ENCODE measurements at places on chromosomes 13 and 19.

DNA sequence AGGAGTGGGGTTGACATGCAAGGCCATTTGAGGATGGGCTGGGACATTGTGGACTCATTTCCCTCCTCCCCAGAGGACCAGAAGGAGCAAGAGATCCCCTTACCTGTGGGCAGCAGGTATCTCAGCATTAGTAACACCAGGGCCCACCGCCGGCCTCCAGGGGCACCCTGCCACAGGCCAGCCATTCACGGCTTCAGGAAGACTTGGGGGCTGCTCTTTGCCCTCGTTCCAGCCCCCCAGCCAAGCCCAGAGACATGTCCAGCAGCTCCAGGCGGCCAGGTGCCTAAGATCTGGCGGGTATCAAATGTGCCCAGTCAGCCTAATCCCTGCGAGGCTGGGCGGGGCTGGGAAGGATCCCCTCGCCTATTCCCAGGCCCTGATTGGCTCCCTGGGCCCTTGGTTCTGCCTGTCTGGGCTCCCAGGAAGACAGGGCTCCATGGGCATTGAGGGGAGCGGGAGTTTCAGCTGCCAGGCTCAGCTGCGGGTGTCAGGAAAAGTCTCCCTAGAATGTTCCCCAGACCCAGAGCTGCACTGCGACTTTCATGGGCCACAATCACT is 21.3 kb upstream of the OR1M1 start:
- DNase-seq = no peak

DNA sequence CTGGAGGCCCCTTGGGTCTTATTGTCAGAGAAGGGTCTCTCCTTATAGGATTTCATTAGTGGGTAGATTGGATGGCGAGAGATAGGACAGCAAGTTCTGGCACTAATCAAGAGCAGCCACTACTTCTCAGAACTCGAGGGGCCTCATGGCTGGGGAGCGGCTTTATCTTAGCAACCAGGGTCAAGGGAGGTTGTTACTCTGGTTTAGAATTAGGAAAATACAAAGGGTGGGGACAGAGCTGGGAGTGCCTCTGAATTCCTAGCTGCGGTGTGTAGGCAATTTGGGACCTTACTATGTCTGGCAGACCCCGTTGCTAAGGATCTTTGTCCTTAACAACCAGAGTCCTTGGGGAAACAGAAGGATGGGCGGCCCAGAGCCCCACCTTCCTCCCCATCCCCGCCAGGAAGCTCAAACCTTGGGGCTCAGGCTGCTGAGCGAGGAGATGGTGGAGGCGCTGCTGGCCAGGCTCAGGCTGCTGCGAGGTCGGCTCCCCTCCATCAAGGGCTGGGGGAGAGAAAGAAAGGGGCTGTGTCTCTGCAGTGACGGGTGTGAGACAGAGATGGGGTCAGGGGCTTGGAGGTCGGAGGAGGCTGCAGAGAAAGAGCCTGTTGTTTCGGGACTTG is 1.2 kb downstream of the PLEKHA4 start:
- DNase-seq = peak; percentile 15

GRCh38 chr13:112172017-112172416 is 105.1 kb downstream of the SOX1 start:
- DNase-seq = no peak

DNA sequence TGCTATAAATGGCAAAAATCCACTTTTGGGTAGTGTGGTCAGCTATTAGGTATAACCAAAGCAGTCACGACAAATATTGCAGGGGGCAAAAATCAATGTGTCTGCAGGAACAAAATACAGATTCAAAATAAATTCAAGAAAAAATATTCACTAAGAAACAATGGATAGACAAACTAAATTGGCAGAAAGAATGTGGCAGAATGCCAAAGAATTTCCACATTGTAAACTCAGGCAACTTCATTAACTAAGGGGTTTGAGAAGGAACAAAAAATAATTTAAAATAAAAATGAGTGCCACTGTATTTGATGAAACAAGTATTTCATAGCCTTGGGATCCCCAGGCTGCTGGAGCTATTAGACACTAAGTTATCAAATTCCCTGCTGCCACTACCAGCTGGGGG is 193.1 kb downstream of the VWA8 start:
- peak; percentile 26 for DNase-seq

DNA sequence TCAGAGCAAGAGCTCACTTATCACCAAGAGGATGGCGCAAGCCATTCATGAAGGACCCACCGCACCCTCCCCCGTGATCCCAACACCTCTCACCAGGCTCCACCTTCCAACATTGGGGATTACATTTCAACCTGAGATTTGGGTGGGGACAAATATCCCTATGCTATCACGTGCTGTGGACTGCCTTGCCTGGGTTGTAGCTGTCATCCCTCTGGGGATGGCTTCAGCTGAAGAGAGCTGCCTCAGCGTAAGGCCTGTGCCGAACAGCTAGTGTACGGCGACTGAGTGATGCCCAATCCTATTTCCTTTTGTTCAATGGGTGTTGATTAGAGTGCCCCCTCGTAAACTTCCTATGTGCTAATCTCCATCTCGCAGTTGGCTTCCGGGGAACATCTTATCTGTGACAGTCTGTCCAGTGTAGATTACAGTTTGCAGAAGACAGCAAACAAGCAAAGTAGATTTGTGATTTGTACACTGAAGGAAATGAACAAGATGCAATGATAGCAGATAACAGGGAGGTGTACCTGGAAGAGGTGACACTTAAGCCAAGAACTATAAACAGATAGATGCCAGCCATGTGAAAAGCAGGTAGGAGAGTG is 11.8 kb upstream of the RCBTB1 start:
- no peak for DNase-seq

GRCh38 chr19:19039901-19040300 is 6.5 kb downstream of the ARMC6 start:
- no peak for DNase-seq

DNA sequence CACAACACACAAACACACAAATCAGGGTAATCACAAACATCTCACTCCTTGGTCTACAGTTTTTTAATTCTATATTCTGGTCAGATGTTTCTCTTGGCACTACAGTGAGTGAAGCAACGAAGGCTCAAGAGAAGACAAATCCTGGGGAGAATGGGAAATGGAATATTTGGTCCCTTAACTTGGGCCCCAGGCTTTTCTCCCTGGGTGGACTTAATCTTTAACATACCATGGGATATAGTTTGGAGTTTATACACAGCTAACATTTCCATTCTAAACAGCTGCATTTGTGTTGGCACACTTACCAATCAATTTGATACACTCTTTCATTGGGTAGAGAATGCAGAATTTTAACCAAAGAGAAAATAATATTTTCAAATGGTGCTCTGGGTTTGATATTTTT is 1132.6 kb upstream of the SLC10A2 start:
- DNase-seq = no peak

- peak; percentile 43 for DNase-seq
Measured at GRCh38 chr19:17778968-17779929, 15.7 kb upstream of the B3GNT3 start.

DNA sequence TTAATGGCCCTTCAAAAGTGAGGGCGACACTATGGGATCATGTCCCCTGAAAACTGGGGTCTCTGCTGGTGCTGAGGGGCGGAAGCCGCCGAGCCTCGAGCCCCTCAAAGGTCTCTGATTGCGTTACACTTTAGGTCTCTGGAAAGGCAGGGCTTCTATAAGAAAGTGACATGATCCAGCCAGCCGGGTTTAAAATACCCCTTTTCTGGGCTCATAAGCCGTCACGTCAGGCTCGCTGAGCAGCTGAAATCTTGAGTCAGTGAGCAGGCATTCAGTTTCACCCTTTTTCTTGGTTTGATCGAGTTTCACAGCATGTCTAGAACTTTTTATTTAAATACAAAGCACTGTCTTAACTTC is 600 bp upstream of the HMGB1 start:
- peak; percentile 33 for DNase-seq

GRCh38 chr19:6221878-6222746 is 57.7 kb downstream of the MLLT1 start:
- no peak for DNase-seq

DNA sequence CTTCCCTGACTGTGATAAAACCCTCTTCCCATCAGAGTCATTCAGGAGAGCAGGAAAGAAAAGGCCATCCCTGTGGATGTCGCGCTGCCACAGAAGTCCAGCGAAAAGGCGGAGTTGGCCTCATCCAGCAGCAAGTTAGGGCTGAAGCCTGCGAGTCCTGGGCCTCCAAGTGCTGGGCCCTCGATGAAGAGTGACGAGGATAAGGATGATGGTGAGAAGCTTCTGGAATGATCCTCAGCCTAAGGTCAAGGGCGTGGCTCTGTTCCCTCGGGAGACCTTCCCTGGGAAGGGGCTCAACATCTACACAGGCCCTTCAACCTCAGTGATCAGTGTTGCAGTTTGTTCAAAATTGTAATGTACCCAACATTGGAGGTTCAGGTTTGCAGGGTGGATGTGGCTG is 22.3 kb downstream of the TEX29 start:
- no peak for DNase-seq

DNA sequence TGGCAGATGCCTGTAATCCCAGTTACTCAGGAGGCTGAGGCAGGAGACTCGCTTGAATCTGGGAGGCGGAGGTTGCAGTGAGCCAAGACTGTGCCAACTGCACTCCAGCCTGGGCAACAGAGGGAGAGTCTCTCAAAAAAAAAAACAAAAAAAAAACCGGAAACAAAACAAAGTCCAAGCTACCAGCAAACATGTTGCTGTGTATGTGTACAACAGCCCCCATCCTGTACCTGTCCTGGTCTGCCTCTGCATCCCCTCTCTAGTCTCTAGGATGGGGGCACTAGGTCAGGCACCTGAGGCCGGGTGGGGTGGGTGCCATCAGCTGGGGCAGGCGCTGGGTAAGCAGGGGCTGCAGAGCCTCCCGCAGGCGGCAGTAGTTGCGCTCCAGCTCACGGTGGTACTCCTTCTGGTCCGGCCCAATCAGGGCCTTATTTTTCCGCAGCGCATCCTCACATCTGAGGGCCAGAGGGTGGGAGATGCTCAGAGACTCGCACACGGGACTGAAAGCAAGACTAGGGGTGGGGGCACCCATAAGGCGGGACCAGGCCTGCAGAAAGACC is 2.8 kb upstream of the KANK2 start:
- DNase-seq = no peak

DNA sequence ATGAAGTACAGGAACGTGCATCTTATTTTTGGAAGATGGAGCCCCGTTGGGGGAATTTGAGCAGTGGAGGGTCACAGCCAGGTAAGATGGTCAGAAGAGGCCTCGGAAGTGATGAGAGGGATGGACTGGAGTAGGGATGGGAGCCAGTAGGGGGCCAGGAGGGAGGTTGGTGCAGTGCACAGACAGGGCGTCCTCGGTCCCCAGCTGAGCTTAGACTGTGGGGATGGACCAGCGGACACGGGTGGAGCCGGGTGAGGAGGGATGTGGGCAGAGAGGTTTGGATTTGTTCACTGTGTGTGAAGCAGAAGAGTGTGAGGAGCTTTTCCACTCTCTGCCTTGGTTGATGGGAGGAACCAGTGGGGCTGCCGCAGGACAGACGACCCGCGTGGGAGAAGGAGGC is 10.6 kb downstream of the RPS9 start:
- no peak for DNase-seq

DNA sequence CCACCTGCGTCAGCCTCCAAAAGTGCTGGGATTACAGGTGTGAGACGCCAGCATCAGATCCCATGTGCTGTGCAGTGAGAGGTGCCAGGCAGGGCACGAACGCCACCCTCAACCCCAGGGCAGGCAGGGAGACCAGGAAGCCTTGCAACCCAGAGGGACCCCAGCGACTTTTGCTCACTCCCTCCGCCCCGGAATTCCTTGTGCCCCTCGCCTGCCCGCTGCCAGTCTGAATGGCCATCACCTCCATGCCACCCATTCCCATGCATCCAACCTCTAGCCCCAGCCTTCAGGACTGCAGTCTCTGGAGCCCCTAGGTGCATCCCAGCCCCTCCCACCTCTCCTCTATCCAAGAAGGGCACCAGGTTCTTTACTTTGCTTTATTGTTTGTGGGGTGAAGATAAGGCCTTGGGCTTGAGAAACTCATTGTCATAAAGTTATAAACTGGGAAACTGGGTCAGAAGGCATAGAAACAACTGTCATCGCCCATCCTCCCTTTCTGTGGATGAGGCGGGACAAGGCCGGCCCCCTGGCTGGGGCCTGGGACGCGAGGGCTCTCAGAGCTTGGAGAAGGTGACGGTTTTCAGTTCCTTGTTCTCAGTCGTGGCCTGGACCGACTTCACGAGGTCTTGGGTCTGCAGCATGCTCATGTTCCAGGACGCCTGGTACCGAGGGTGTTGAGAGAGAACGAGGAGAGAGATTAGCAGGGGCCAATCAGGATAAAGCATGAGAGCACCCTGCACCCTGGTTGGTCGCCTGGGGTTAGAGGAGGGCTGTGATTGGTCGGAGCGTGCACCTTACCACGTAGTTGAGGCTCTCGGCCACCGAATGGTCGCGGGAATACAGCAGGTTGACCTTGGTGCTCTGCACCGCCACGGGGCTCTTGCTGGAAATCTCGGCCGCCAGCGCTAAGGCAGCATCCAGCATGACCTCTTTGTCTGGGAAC is 2.6 kb upstream of the LGALS4 start:
- no peak for DNase-seq

DNA sequence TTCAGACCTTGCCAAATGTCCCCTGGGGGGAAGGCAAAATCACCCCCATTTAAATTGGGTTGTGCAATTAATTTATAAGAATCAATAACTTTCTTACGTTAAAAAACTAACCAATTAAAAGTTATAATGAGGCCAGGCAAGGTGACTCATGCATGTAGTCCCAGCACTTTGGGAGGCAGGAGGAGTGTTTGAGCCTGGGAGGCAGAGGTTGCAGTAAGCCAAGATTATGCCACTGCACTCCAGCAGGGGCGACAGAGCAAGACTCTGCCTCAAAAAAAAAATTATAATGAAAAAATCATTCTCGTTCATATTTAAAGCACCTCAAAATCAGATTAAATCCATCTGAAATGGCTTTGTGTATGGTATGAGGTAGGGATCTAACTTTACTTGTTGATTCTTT is 18.4 kb upstream of the SIGLEC14 start:
- DNase-seq = no peak

- DNase-seq = no peak
Measured at GRCh38 chr19:44682807-44683206, 11.5 kb downstream of the CEACAM19 start.

- DNase-seq = peak; percentile 11
Measured at GRCh38 chr19:52336791-52337381, 843 bp downstream of the ZNF610 start.

DNA sequence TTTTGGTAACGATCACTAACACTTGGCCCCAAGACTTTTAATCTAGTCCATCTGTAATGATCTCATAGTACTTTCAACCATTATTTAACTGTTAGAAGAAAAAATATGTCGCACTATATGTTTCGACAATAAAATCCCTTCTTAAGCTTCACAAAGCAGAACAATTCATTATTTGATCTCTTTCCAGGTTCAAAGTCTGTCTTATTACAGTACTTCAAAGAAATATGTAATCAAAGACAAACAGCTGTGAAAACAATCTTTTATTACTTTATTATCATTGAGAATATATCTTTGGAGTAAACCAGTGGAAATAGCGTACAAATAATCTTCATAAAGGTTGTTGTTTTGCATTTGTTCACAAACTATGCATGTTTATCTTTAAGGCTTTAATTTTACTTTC is 93.5 kb downstream of the DACH1 start:
- DNase-seq = no peak

GRCh38 chr13:31182987-31183386 is 16.8 kb upstream of the B3GLCT start:
- no peak for DNase-seq

GRCh38 chr19:45636902-45637301 is 2.3 kb downstream of the EML2 start:
- DNase-seq = no peak

All from fibroblast of skin of scalp (primary cell).